Left ventricle myocardium inferior (tissue), 1 donor: ENCODE measurements at places on chromosomes 4 and X. TPM values are rescaled to one million over a fixed set of nuclear protein-coding genes. Genes with fewer than 3 reads are reported as not detected.

The CD38 gene
- total RNA-seq: 1.5 TPM

- DNase-seq: no peak
Observed at GRCh38 chr4:39543034-39543433, 15.8 kb upstream of the UGDH start.

- DNase-seq: no peak
Observed at GRCh38 chrX:10110316-10110935, 46.3 kb upstream of the CLCN4 start.

DNA sequence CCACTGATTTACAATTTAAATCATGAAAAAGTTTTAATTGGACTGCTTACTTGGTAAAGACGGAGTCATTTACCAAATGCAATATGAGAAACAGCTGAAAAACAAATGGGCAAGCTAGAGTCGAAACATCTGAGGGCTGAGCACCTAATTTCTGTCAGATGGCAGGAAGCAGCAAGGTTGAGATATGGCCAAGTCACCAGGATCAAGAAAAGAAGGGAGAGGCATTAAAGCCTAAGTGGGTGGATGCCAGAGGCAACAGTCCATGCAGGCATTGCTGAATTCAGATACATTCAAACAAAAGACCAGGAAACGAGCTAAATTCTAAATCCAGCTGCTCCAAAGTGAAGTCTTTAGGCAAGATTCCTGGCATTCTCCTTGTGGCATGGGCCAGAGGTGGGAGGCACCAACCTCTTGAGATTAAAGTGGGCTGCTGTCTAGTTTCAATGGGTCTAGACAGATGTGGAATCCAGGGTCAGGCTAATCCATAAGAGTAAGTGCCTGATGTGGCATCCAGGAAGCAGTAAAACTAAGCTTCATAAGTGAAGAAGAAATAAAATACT, 8.0 kb upstream of the ARSJ start:
- DNase-seq: no peak

DNA sequence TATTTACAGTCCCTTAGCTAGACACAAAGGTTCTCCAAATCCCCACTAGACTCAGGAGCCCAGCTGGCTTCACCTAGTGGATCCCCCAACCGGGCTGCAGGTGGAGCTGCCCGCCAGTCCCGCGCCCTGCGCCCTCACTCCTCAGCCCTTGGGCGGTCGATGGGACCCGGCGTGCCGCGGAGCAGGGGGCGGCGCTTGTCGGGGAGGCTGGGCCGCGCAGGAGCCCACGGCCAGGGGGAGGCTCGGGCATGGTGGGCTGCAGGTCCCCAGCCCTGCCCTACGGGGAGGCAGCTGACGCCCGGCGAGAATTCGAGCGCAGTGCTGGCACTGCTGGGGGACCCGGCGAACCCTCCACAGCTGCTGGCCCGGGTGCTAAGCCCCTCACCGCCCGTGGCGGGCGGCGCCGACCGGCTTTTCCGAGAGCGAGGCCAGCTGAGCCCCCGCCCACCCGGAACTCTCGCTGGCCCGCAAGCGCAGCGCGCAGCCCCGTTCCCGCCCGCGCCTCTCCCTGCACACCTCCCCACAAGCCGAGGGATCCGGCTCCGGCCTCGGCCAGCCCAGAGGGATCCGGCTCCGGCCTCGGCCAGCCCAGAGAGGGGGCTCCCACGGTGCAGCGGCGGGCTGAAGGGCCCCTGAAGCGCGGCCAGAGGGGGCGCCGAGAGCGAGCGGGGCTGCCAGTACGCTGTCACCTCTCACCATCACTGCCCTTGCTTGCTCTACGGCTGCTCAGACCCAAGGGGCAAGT, 39.4 kb downstream of the WFS1 start:
- no peak for DNase-seq

- DNase-seq: no peak
Observed at GRCh38 chrX:108091878-108092291, 307 bp downstream of the ATG4A start.

- no peak for DNase-seq
Observed at GRCh38 chr4:76029300-76029699, 6.0 kb upstream of the CXCL10 start.

The MAGEA11 gene
- not detected for total RNA-seq

The TRAPPC2 gene
- 7.2 TPM for total RNA-seq

- DNase-seq: no peak
Observed at GRCh38 chr4:53809816-53810215, 218.5 kb upstream of the LNX1 start.

DNA sequence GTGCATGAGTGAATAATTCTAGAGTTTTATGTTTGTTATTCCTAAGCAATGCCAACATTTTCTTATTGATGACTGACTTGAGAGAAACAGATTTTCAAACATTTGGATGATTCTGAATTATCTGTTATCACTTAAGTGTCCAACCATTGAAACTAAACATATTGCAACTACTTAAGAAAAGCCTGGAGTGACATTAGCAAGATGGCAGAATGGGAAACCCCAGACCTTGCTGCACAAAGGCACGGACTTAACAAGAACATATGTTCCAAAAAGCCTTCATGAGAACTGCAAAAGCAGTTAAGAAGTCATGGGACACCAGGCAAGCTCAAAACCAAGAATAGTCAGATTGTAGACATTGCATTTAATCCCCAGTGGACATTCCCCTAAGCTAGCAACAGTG, 215.1 kb downstream of the DCHS2 start:
- DNase-seq: no peak

DNA sequence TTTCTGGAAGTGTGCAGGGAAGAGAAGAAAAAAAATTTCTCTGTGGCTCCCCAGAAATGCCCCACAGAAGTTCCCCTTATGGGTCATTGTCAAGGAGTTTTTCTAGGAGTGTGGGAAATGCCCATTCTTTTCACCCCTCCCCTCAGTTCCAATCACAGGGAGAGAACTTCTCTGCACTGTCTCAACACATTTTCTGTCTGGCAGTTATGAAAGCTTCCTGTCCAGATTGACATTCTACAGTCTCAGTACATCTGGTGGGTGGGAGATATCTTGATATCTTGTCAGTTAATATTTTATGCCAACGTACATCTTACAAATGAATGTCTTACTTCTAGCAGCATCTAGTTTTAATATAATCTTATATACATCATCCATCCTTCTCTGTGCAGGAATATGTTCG, 566.8 kb upstream of the AADAT start:
- DNase-seq: no peak

DNA sequence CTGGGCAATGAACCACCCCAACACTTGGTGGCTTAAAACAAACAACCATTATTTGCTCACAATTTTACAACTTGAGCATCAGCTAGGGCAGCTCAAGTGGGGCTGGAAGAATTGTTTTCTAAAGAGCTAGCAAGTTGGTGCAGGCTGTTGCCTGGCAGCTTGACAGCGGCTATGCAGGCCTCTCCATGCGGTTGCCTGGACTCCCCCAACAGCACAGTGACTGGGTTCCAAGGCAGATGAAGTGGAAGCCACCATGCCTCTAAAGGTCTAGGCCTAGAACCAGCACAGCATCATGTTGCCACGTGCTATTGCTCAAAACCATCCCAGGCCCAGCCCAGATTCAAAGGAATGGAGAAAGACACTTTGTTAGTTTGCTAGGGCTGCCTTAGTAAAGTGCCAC, 114.8 kb downstream of the BCOR start:
- DNase-seq: no peak

- DNase-seq: peak; percentile 67
Observed at GRCh38 chr4:2261110-2261852, 628 bp downstream of the MXD4 start.

DNA sequence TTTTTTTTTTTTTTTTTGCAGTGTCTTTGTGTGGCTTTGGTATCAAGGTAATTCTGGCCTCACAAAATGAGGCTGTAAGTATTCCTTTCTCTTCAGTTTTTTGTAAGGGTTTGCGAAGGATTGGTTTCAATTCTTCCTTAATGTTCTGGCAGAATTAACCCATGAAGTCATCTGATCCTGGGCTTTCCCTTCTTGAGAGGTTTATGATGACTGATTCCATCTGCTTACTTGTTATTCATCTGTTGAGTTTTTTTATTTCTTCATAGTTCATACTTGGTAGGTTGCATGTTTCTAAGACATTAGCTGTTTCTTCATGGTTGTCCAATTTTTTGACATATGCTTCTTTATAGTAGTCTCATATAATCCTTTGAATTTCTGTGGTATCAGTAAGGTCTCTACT, 181.4 kb upstream of the PDE5A start:
- DNase-seq: no peak

DNA sequence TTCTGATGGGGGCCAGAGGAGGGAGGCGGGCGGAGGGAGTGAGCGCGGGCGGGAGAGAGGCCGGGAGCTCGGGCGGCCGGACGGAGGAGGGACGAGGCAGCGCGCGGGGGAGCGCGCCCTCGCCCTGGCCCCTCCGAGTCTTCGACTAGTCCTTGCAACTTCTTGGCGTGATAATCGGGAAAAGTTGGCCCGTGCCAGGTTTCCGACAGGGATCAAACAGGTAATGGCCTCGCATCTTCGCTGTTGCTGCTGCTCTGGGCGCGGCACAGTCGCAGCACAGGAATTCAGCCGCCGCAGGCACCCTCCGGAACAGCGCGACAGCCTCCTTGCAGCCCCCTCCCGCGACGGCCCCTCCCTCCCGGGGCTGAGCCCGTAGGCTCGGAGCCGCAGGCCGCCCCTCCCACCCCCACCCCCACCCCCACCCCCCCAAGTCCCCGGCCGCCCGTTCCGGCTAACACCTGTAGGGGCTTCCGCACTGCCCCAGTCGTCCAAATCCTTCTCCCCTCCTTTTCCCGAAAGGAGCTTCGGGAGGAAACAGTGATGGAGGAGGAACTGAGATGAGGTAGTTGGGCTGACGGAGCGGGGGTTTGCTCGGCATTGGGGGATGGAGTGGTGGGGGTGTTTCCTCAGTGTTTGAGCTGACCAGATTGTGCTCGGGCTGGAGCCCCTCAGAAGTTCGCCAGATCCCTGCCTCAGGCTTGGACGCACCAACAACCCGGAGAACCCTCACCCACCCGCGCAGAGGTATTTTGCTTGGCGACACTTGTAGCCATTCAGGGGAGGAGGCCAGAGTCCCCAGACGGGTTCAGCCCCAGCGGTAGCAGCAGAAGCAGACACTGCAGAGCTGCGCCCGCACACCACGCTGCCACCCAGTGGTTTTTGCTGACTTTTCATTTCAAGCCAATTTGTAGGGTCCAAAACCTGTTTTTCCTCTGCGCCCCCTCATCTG, at the start of gene FGF13:
TSS of gene FGF13 (minus strand) at position 319 of the 949 bp plus-strand sequence. CDS start 714 bp downstream, outside the sequence.
- DNase-seq: peak; percentile 10

The PPAT gene
- 3.4 TPM for total RNA-seq

GRCh38 chrX:119186763-119187162, 49.3 kb upstream of the PGRMC1 start:
- no peak for DNase-seq

- no peak for DNase-seq
Observed at GRCh38 chrX:119783026-119783425, 8.4 kb downstream of the RPL39 start.

DNA sequence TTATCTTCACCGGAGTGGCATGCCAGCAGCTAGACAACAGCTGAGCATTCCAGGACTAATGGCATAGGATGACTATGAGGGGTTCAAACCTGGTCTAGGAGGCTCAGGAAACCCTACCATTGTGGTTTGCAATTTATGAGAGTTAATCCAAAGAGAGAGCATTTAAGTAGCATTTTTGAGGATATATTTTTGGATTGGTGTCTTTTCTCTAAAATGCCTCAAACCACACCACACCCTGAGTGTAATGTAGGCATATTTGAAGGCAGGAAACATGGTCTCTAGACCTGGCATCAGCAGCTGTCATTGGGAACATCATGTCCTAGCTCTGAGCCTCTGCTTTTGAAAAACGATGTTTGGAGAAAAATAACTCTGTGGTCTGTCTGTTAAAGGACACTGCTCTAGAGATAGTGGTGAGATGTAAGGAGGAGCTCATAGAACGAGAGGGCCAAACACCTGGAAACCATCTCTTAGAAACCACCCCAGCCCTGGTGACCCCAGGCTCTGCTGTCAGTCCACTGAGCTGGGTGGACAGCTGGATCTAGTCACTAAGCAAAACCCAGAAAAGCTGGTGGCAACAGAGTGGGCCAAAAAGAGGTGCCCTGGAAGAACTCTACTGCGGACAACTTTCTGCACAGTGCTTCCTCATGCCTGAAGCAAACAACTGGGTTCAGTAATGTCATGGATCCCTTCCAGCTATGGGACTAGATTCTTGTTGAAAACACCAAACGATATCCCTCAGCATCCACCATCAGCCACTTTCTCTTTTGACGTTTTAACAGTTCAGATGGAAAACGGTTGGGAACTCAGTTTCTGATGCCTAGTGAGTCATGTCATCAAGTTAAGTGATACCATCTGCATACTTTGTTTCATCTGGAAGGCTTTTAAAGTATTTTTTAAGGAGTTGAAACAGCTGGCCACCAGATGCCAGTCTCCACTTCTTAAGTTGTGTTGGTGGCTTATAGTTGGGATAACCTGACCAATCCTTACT, 100.2 kb upstream of the C1QTNF7 start:
- no peak for DNase-seq

DNA sequence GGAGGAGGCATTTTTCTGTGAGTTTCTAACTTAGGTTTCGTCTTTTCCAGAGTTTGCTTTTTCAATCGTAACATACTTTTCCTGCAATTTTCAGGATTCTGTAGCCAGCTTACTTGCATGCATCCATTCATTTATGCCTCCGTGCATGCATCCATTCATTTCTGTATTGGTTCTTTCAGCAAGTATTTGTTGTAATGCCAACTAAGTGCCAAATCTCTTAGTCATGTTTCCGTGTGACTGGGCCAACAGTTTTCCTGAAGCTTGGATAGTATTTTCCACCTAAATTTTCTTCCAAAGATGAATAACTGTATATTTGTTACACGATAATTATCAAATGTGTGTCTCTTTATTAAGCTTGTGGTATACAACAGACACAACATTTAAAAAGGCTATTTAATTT, 41.5 kb downstream of the CBLL2 start:
- no peak for DNase-seq

The CLDN22 gene
- not detected for total RNA-seq

The FANCB gene
- total RNA-seq: 0.66 TPM

The CENPE gene
- total RNA-seq: 0.85 TPM

DNA sequence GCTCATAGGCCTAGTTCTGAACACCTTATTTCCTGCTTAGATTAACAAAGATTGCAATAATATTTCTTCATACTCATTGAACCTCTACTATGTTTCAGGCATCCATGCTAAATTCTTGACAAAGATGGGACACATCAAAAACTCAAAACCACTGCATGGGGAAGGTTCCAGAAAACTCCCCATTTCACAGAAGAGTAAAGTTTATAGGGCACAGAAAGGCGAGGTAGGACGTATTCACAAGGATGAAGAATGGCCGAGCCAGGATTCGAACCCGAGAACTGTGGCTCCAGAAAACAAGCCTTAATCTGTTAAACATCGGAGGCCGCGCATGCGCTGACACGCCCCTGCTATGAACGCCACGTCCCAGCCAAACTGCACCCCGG, 688 bp downstream of the UXT start:
- no peak for DNase-seq

The MAPK10 gene
- total RNA-seq: 4.0 TPM

The LRCH2 gene
- 1.0 TPM for total RNA-seq

The NCAPG gene
- 0.38 TPM for total RNA-seq

- DNase-seq: no peak
Observed at GRCh38 chr4:116018831-116019230, 905.4 kb upstream of the NDST4 start.

DNA sequence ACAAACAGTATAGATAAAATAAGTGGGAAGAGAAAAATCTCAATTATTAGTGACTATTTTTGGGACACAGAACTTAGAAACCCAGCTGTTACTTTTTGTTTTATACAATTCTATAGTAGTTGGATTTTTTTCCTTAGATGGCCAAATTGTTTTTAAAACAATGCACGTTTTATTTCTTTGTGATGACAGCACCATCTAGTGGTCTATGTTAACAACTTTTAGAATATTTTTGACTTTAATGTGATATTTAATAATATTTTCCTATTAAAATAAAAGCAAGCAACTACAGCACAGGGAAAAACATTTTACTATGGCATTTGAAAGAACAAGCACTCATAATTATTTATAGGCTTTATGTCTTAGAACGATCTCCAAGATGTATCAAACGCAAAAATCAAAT, 5.6 kb upstream of the SMIM31 start:
- DNase-seq: no peak
